ENCODE measurements at places on chromosomes 2 and 18. TPM values are rescaled to one million over a fixed set of nuclear protein-coding genes. Genes with fewer than 3 reads are reported as not detected.

- no peak for DNase-seq
These were observed 561.9 kb upstream of the ID2 start for GRCh38 chr2:8119782-8120505.

DNA sequence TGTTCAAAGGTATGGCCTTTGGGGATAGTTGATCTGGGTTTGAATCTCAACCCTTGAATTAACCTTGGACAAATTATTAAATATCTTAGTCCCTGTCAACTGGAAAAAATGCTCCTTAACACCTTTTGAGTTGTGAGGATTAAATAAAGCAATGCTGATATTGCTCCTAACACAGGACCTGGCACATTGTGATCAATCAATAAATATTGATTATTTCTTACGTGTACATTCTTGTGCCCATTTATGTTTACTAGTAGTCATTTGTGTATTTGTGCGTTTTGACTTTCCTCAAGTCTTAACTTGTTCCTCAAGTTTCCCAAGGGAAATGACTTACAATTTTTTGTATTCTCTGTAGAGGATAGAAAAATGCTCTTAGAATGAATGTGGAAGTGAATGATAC lies 19.6 kb upstream of the FIGN start:
- no peak for DNase-seq

Gene CREG2
- 0.20 TPM for total RNA-seq

DNA sequence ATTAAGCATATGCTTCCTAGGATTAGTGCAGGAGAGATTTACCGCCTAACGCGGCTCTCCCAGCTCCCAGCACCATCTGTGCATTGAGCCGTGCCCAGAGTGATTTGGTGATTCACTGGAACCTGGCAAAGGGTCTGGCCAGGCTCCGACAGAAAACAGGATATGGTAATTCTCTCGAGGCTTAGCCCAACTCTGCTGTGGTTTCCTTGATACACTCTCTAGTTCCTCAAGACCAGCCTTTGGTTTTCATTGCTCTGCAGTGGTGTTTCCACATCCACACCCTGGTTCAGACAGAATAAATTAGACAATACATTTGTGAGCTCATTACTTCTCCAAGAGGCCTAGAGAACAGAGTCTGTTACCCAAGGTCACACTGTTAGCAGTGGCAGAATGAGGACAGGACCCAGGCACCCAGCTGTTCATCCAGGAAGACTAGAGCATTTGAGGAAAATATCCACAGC lies 23.0 kb upstream of the SMAD2 start:
- no peak for DNase-seq

GRCh38 chr18:44060197-44060596 lies 620.5 kb upstream of the SETBP1 start:
- DNase-seq: no peak

DNA sequence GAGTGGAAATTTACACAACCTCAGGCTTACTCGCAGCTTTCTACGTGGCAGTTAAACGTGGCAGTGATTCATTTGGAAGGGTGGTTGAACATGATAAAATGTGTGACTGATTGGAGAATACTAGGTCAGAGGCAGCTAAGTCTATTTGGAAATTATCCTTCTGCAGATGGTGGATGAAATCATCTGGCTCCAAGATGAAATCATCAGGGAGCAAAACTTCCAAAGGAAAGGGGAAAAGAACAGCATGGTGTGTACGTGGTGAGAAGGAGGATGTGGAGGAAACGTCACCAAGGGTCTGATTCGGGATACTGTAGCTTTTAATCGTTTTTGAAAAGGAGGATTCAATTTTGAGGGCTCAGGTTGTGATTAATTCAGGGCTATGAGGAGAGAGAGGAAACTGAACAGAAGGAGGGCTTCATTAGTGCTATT lies 47.9 kb downstream of the COL3A1 start:
- DNase-seq: no peak

Gene CTLA4
- not detected for total RNA-seq

DNA sequence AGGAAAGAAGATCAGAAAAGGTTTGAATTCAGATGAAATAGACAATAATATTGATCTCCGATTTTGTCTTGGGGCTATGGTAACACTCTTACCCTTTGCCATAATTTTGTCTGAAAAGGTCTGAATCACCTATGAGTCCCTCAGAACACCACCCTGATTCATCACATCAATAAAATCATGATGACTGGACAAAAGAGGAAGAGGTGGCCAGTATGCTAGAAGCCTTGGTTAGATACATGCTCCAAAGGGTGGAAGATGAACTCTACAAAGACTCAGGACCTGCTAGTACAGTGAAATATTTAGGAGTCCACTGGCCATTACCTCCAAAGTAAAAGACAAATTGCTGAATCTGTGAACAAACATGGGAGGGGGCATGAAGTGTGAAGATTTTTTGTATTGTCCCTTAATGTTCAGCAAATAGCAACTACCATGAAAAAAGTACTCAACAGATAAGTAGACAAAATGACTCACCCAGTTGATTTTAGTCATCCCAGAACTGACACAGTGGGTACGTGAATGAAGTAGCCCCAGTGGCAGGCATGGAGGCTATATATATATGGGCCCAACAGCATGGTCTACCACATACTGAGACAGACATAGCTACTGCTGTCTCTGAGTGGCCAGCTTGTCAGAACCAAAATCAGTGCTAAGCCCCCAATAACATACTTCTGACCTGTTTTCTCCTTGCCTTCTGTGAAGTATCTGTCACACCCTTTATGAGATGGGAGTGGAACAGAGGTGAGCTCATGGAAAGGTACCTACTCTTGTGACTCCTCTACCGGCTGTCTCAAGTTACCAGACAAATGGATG lies 36.5 kb upstream of the GLS start:
- DNase-seq: no peak

Gene CPO
- total RNA-seq: not detected

Gene C2orf66
- total RNA-seq: 0.84 TPM
